Stimulated activated CD8-positive, alpha-beta memory T cell treated with anti-CD3 and anti-CD28 coated beads, Interleukin-15, amount 100 ng/mL, for 1 hour (primary cell): ENCODE measurements at places on chromosomes 4 and X.
A peak's percentile ranks its signal among the peaks of the same experiment; 100 is the strongest.

GRCh38 chr4:47071901-47072341, 40.6 kb downstream of the GABRB1 start:
- DNase-seq, result no peak

- DNase-seq, result no peak
Observed at GRCh38 chr4:144750348-144750747, 104.4 kb downstream of the HHIP start.

DNA sequence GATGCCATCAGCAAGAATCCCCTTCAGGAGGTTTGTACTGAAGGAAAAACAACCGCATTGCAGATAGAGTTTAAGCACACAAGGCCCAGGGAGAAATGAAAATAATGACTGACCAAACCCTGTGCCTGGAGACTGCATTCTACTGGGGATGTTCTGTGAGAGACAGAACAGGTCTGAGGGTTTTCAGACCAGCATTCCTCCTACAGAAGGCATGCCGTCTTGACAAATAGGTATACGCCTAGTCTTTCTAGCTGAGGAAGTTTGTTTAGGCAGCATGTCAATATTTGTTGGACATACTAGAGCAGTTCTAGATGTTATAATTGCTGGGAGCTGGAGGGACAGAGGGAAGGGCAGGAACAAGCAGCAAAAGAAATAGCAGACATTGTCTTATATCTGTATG, 68.4 kb upstream of the SCOC start:
- DNase-seq, result no peak

- no peak for DNase-seq
Observed at GRCh38 chr4:139791681-139792080, 126.1 kb downstream of the MGST2 start.

DNA sequence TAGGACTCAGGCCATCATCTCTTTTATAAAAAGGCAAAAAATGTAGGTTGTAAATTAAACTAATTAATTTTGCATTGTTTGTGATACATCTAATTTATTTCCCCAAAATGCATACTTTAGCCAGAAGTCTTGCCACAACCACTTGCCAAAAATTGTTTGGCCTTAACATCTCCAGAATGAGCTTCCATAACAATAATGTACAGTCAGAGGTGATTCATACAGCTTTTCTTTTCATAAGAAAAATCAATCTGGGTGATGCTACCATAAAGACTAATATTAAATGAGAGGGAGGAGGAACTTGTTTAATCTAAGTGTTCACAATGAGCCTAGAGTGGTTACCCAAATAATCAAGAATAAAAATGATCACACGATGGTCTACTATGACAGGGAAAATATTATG, 59.3 kb downstream of the AMMECR1 start:
- no peak for DNase-seq

GRCh38 chr4:104942990-104943743, 203.5 kb upstream of the TET2 start:
- no peak for DNase-seq

GRCh38 chrX:69987691-69988090, 62.0 kb downstream of the AWAT2 start:
- DNase-seq, result no peak

GRCh38 chrX:68833855-68834331, 5.1 kb downstream of the EFNB1 start:
- DNase-seq, result no peak

GRCh38 chrX:38183596-38183995, 37.1 kb downstream of the SRPX start:
- DNase-seq, result no peak

DNA sequence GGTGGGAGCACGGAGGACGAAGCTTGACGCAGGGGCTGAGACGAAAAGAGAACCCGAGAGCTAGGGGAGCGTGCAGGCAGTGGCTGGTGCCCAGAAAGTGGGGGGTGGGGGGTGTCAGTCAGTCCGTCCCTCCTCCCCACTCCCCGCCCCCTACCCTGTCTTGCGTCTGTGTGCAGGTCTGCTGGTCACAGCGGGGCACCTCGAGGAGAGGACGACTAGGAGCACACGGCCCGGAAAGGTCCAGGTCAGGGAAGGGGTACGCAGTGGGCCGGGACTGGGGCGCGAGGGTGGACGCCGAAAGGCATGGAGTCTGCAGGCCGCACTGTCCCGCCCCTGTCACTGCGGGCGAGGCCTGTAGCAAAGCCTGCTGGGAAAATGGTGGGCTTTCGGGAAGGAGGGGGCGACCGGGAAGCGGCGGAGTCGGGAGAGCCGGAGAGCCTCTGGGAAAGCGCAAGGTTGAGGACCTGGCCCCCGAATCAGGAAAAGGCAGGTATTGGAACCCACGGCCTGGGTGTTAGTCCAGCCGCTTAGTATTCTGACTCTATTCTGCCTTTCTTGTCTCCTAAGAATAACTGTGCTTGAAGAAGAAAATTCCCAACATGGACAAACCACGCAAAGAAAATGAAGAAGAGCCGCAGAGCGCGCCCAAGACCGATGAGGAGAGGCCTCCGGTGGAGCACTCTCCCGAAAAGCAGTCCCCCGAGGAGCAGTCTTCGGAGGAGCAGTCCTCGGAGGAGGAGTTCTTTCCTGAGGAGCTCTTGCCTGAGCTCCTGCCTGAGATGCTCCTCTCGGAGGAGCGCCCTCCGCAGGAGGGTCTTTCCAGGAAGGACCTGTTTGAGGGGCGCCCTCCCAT, 769 bp downstream of the TCEAL1 start:
- no peak for DNase-seq

- no peak for DNase-seq
Observed at GRCh38 chr4:10889819-10890218, 205.3 kb upstream of the CLNK start.

- DNase-seq, result no peak
Observed at GRCh38 chr4:40214038-40214437, 17.2 kb downstream of the RHOH start.

DNA sequence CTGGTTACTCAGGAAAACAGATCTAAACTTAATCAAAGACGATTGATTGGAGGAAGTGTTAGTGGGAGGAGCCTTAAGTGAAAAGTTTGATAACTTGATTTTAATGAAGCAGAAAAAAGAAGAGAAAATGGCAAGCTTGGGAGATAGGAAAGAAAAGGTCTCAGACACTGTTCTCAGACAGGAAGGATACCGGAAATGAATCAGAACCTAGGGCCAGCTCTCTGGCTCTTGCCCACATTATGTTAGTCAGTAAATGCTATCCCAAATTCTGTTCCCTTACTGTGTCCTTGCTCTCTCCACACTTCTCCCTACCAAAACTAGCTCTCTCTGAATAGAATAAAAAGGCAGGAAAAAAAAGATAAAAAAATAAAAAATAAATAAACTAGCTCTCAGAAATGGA, 48.6 kb upstream of the TMEM164 start:
- DNase-seq, result no peak

DNA sequence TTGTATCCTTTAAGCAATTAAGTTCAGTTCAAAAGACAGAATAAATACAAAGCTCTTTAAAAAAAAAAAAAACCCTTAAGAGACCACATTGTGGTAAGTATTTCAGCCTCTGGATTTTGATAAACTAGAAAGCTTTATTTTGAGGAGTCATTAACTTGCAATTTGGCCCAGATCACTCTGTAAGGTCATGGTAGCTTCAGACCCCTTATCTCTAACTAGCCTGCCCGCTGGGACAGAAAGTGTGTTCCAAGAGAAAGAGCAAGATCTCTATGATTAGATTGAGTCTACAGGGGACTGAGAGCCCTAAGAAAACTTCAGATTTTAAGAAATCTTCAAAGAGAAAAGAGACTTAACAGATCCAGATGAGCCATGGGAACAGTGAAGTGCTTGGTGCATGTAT, 45.6 kb downstream of the GALNT7 start:
- DNase-seq, result no peak

GRCh38 chr4:109959195-109959594, 46.5 kb downstream of the EGF start:
- no peak for DNase-seq

DNA sequence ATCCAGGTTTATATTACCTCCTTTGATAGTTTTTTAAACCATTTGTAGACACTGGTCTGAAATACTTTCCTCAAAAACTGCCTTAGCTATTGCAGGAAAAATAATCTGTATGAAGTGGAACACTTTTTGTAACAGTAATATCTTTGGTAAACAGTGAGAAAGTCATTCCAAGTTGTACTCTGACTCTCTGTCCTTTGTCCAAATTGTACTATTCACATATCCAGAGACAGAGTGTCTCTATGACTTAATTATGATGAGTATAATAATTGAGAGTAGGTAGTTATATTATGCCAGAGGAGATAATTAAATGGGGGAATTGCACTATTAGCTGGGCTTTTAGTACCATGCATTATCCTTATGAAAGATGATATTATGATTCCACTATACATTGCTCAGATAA, 112.6 kb upstream of the LCORL start:
- DNase-seq, result no peak

GRCh38 chr4:79576429-79576753, 168.4 kb upstream of the GK2 start:
- no peak for DNase-seq

- DNase-seq, result no peak
Observed at GRCh38 chr4:66558651-66559050, 888.4 kb upstream of the EPHA5 start.

- no peak for DNase-seq
Observed at GRCh38 chrX:149638860-149639259, 7.3 kb upstream of the TMEM185A start.

GRCh38 chrX:397575-397974, 10.9 kb upstream of the PPP2R3B start:
- DNase-seq, result no peak

DNA sequence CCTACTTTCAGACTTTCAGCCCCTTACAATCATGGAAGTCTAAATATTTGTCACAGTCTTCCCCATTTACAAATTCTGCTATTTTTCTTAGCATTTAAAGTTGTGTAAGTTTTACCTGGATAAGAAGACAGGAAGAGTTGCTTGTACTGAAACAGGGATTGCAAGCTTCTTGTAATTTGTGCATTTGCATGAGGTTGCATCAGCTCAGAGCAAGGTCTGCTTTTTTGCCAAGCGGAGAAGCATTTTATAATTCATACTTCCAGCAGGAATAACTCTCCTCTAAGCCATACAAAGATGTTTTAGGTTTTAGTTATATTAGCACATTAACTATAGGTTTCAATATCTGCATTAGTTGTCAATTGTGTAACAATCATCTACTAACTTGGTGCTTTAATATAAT, 922.0 kb upstream of the PABPC4L start:
- no peak for DNase-seq

- DNase-seq, result peak; percentile 21
Observed at GRCh38 chr4:70505151-70505748, 13.1 kb upstream of the AMTN start.

- DNase-seq, result no peak
Observed at GRCh38 chr4:70133473-70133872, 20.6 kb upstream of the PRR27 start.

DNA sequence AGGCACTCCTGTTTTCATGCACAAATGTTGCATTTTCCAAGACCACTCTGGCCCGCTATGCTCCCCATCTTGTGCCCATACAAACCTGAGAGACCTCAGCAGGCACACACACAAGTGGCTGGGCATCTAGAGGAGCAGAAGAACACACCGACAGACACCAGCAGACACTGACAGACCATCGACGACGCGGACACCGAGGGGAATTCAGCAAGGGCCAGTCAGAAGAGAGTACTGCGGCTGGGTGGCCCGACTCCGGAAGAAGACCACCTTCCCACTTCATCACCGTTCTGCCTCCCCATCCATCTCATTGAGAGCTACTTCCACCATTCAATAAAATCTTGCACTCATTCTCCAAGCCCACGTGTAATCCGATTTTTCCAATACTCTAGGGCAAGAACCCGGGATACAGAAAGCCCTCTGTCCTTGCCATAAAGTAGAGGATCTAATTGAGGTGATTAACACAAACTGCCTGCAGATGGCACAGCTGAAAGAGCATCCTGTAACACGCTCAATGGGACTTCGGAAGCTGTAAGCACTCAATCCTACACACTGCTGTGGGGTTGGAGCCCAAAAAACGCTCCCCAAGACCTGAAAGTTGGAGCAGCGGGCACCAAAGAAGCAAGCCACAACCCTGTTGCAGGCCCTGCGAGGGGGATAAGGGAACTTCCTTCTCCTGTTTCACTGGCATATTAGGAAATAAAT, 780.9 kb downstream of the ARAP2 start:
- DNase-seq, result no peak

DNA sequence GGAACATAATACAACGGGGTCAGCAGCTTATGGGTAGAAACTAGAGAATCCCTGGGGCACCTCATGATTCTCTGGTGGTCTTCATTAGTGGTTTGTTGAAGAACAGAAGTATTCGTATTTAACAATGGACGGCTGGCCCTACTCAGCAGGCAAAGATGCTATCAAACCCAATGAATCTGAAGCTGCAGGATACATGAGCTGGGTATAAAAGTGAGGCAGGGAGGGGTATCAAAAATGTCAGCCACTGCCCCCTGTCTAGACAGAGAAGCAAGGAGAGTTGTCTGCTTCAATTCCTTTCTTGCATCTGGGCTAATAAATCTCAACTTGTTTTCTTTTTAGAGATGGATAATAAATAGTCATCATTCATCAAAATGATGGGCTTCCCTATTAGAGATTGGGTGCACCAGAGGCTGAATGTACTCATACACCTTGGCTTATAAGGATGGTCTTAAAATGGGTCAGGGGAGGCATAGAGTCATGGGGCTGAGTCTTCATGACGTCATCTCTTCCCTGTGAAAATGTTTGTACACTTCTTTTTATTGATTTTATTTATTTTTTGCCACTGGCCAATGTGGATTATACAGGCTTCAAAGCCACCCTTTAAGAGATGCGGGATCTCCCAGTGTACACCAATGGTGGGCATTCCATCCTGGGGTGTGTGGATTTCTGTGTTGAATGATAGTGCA, 259.5 kb downstream of the SHOX start:
- no peak for DNase-seq

DNA sequence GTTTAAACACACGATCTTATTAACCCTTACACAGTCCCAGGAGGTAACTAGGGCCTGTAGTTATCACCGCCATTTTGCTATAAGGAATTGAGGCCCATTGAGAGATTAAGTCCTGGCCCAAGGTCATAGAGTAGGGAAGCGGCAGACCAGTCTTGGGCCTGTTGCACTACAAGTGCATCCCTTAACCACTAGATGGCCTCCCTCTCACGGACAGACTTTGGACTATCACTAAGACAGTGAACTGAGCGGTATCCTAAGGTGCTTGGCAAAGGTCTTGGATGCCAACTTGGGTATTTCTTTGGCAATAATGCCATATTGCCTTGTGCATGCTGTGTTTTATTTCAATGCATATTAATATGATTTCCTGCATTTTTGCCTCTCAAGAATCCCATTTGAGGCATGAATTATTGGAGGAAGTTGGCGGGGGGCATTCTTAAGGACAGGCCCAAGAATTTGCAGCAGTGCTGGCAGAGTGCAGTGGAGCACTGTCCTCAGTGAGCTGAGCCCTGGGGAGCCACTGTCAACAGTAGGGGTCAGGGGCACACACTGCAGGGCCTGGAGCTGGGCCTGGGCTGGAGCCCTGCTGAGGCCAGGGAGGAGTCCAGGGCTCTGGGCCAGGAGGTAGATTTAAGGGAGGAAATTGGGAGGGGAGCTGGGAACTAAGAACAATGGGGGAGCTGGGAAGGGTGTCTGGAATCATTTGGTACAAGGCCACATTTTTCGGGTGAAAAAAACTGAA, 147.4 kb downstream of the SMIM20 start:
- no peak for DNase-seq
